Naive thymus-derived CD4-positive, alpha-beta T cell (primary cell): ENCODE measurements at places on chromosomes 4 and X. TPM values are rescaled to one million over a fixed set of nuclear protein-coding genes. Genes with fewer than 3 reads are reported as not detected.

Gene MAGEA12
- total RNA-seq, result not detected in 2 replicates

Gene ARAP2
- total RNA-seq, result 43.5 TPM

GRCh38 chrX:131747173-131747572 is 203.3 kb downstream of the OR13H1 start:
- no peak for DNase-seq
- peak overlapping the region; percentile 60 for H3K27ac ChIP-seq
- no peaks in the 10 kb centered on the region for H3K27me3 ChIP-seq
- H3K4me1 ChIP-seq, result no peaks in the 10 kb centered on the region
- H3K4me3 ChIP-seq, result no peak overlapping the region

GRCh38 chrX:44884944-44885343 is 12.0 kb downstream of the KDM6A start:
- peaks cover 5% of the 10 kb centered on the region for H3K4me1 ChIP-seq
- H3K27ac ChIP-seq, result no peak overlapping the region
- H3K4me3 ChIP-seq, result no peak overlapping the region
- no peaks in the 10 kb centered on the region for H3K36me3 ChIP-seq

DNA sequence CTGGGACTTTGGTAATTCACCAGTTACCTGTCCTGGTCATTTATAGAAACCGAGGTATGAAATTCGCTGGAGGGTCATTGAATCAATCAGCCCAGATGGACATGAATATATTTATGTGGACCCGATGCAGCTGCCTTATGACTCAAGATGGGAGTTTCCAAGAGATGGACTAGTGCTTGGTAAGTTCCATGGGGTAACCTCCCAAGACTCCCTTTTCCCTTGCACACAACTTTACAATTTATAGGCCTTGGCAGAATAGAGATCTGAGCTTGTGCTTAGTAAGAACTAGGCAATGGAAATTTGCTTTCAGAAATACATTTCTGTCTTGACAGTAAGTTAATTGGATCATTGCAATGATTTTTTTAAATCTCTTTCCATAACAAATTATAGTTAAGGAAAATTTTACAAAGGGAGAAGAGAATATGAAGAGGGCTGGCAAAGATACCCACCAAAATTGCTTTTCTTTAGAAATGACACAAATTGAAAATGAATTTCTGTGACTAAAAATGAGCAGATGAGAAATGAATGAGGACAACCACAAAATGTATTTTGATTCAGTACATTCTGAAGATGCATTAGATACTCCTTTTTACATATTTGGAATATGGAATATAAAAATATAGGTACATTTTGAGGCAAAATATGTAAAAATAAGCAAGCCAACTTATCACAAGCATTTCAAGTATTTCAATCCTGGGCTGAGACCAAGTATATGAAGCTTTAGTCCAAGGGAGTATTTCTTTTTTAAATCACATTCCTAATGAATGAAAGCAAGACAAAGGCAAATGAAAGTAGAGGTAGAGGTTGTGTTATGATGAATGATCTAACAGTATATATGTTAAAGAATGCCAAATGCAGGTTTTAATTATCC is 45.9 kb downstream of the PDGFRA start:
- H3K27ac ChIP-seq, result no peak overlapping the region
- no peak for DNase-seq
- H3K27me3 ChIP-seq, result peaks cover 4% of the 10 kb centered on the region
- H3K36me3 ChIP-seq, result no peaks in the 10 kb centered on the region

DNA sequence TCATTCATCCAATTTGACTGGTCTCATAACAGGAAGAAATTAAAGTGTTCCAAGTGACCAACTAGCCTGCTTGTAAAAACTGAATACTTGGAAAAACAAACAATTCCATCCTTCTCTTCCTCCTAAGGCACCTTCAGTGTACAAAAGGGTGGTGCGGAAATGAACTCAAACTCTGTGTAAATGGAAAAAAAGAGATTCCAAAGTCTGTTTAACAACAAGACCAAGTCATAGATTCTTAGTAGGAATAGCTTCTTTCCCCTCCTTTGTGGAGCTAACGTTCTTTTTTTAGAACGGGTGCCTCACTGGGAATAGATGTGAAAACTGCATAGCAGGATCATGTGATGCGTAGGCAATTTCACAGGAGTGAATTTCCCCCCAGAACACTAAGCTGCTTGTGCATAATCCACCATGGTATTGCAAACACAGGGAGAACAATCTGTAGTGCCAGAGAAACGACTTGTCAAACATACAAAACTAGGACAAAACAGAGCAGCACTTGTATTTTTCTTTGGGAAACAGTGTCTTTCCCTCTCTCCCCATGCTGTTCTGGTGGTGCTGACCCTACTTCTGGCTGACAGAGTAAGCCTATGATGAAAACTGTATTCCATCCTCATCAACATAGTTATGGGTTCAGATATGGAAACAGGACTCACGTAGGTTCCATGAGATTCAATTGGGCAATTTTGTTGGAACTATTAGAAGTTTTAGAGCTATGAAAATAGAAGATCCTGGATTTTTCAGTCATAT is 13.2 kb upstream of the SOD3 start:
- no peaks in the 10 kb centered on the region for H3K4me1 ChIP-seq
- no peak for DNase-seq
- no peaks in the 10 kb centered on the region for H3K27me3 ChIP-seq
- no peak overlapping the region for H3K4me3 ChIP-seq
- H3K36me3 ChIP-seq, result no peaks in the 10 kb centered on the region

DNA sequence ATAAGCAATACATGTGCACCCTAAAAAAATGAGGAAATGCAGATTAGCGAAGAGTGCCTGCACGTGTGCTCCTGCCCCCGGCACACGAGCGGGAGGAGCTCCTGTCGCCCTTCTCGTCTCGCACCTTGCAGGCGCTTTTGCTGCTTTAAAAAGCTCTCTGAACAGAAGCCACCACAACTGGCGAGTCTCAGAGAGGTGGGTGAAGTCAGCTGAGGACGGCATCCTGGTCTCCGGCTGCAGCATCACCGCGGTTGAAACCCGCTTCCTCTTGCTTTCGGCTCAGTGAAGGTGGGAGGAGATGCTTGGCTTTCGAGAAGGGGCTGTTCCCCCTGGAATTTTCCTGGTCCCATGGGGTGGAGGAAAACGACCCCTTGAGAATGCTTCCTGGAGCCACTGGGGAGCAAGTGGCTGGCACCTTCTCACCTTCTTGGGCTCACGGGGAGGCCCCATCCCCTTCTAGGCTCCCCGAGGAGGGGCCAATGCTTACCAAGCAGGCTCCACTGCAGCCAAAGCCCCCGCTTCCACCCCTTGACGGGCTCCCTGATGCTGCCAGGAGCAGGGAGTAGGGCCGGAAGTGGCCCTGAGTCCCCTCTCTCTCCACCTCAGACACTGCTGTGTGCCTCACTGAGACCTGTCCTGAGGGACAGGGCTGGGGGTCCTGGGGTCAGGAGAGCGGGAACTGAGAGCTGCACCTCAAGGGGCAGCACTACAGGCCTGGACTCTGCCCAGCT is 29.2 kb upstream of the MXD4 start:
- peaks cover 42% of the 10 kb centered on the region for H3K4me1 ChIP-seq
- H3K4me3 ChIP-seq, result peak overlapping the region; percentile 8
- no peaks in the 10 kb centered on the region for H3K27me3 ChIP-seq
- H3K27ac ChIP-seq, result peak overlapping the region; percentile 81

- H3K4me3 ChIP-seq, result no peak overlapping the region
- peaks cover 15% of the 10 kb centered on the region for H3K4me1 ChIP-seq
- peak overlapping the region; percentile 55 for H3K27ac ChIP-seq
- peaks cover 48% of the 10 kb centered on the region for H3K36me3 ChIP-seq
These were observed 4.7 kb upstream of the RENBP start for GRCh38 chrX:153948847-153949805.

- H3K4me1 ChIP-seq, result no peaks in the 10 kb centered on the region
- no peaks in the 10 kb centered on the region for H3K27me3 ChIP-seq
- no peak for DNase-seq
- no peak overlapping the region for H3K4me3 ChIP-seq
These were observed 756.1 kb downstream of the SH3BGRL start for GRCh38 chrX:81957900-81958545.

DNA sequence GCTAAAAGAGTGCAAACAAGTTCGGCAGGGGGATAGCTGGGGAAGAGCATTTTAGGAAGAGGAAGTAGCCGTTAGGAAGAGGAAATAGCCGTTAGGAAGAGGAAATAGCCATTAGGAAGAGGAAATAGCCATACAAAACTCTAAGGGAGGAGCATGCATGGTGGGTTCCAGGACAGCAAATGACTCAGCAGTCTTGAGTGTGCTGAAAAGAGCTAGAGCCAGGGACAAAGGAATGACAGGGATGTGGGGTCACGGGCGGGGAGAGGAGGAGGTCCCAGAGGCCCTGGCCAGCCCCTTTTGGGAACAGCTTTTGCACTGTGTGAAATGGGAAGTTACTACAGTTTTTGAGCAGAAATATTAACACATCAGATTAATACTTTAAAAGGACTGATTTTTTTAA is 882.6 kb downstream of the TRIML1 start:
- DNase-seq, result no peak
- no peak overlapping the region for H3K4me3 ChIP-seq
- no peaks in the 10 kb centered on the region for H3K36me3 ChIP-seq
- H3K27ac ChIP-seq, result no peak overlapping the region
- no peaks in the 10 kb centered on the region for H3K27me3 ChIP-seq

- no peak for DNase-seq
- no peak overlapping the region for H3K4me3 ChIP-seq
- H3K4me1 ChIP-seq, result no peaks in the 10 kb centered on the region
- H3K27ac ChIP-seq, result no peak overlapping the region
- H3K36me3 ChIP-seq, result no peaks in the 10 kb centered on the region
- no peaks in the 10 kb centered on the region for H3K27me3 ChIP-seq
These were observed 23.0 kb downstream of the MAP7D3 start for GRCh38 chrX:136227948-136228838.

DNA sequence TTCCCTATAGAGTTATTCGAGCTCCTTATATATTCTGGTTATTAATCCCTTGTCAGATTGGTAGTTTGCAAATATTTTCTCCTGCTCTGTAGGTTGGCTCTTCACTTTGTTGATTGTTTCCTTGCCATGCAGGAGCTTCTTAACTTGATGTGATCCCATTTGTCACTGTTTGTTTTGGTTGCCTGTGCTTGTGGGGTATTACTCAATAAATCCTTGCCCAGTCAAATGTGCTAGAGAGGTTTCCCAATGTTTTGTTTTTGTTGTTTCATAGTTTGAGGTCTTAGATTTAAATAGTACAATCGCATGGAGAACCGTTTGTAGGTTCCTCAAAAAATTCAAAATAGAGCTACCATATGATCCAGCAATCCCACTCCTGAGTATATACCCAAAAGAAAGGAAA is 2.3 kb upstream of the SYTL5 start:
- no peak for DNase-seq
- H3K27ac ChIP-seq, result no peak overlapping the region
- no peak overlapping the region for H3K4me3 ChIP-seq
- no peaks in the 10 kb centered on the region for H3K27me3 ChIP-seq
- no peaks in the 10 kb centered on the region for H3K4me1 ChIP-seq

GRCh38 chr4:88418411-88418810 is 38.5 kb upstream of the HERC5 start:
- no peaks in the 10 kb centered on the region for H3K4me1 ChIP-seq
- no peak for DNase-seq
- H3K36me3 ChIP-seq, result peaks cover 7% of the 10 kb centered on the region

DNA sequence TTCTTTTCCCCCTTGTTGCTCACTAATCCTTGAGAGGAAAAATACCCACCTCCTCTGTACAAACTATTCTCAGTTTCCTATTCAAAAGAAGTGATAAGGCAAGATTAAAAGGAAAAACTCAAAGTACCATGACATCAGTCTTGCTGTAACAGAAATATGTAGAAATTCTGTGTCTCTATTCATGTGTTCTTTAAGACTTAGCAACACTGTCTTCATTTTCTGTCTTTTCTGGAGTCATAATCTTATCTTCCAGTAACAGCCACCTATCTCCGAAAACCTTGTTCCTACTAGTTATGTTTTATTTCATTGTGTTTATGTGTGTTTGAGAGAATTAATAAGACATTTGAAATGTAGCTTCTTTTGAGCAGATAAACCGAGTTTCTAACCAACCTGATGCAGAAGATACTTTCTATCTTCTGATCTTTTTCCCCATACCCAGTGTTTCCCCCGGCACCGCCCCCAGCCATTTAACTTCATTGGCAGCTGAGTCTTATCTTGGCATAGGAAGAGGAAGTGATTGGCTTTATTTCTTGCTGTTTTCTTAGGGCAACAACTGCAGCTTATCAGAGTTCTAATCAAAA is 8.0 kb downstream of the FAM241A start:
- no peak overlapping the region for H3K27ac ChIP-seq
- H3K4me3 ChIP-seq, result no peak overlapping the region
- H3K4me1 ChIP-seq, result no peaks in the 10 kb centered on the region
- no peaks in the 10 kb centered on the region for H3K27me3 ChIP-seq
- DNase-seq, result peak; percentile 12

DNA sequence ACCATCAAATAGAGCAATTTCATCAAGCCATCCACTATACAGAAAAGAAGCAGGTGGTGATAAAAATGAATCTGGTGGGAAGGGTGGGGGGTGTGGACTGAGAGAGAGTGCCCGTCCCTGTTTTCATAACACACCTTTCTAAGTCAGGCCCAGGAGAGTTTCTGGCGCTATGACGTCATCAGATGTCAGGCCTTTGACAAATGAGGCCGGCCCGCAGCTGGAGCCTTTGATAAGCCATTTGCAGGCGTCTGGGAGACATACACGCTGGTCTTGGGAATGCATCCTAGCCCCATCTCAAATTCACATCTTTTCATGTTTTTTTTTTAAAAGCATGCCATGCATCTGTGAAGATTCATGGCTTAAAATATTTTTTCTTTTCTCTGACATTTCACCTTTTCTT is 404.5 kb downstream of the BCOR start:
- H3K36me3 ChIP-seq, result no peaks in the 10 kb centered on the region
- DNase-seq, result no peak
- H3K27me3 ChIP-seq, result no peaks in the 10 kb centered on the region
- H3K27ac ChIP-seq, result no peak overlapping the region
- H3K4me3 ChIP-seq, result no peak overlapping the region

DNA sequence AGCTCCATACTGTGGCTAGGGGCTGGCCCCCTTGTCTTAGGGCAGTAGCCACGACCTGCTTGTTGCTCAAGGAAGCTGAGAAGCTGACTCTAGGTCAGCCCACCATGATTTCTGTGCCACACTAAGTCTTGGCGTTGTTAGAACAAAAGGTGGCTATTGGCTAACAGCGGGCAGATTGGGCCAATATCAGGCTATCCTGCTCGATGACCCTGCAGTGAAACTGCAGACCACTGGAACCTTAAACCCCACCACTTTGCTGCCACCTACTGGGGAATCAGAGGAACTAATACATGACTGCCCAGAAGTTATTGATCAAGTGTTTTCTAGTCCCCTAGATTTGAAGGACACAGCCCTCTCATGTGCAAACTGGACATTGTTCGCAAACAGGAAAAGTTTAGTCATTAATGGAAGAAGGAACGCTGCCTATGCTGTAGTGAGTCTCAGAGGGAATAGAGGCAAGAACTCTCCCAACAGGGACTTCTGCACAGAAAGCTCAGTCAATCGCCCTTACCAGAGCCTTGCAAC is 17.0 kb upstream of the PAPSS1 start:
- peak; percentile 14 for DNase-seq
- H3K27me3 ChIP-seq, result no peaks in the 10 kb centered on the region
- H3K36me3 ChIP-seq, result no peaks in the 10 kb centered on the region
- no peak overlapping the region for H3K27ac ChIP-seq
- H3K4me1 ChIP-seq, result no peaks in the 10 kb centered on the region
